ENCODE measurements at places on chromosomes 6 and 20.

DNA sequence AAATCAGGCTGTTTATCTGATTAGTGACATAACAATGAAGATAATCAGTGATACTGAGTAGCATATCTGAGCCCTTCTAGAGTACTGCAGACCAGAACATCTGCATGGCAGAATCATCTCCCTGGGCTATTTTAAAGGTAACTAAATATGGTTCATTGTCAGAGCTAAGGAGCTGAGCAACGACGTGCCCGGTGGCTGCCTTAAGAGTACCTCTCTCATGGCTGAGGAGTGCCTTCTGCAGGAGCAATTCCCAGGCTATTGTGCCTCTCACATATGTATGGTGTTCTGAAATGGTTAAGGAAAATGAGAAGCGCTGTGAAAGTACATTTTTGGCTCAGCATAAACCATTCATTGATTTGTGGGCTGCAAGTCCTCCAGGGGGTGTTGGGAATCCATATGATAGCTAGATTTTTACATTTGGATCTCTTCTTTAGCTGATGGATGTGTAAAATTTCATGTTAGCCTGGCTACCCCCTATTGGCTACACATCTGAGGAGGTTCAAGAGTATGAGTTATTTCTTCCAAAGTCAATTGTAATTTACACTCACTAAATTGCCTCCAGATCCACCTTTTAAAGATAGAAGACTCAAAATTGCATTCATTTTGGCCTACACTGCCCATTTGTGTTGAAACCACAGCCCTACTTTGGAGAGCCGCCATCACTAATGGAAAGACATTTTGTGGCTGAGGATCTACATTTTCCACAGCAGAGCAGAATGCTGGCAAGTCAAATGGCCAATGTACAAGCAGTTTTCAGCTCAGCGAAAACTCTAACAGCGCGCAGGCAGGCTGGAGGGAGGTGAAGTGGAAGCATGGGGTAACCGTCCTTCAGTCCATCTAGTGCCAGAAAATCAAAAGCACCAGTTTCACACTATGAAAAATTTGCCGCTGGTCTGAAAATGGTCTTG, 198.0 kb downstream of the SIM1 start:
- DNase-seq = no peak

DNA sequence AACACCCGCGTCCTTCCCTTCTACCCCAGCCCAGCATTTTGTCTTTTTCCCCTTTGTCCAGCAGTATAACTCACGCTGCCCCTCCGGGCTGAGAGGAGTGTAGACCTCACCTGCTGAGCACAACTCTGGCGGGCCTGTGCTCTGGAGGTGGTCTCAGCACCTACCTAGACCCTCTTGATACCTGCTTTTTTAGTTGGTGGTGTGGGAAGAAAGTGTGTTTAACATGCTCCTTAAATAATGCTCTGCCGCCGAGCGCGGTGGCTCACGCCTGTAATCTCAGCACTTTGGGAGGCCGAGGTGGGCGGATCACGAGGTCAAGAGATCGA, 1.4 kb upstream of the TRIM26 start:
- no peak for DNase-seq

DNA sequence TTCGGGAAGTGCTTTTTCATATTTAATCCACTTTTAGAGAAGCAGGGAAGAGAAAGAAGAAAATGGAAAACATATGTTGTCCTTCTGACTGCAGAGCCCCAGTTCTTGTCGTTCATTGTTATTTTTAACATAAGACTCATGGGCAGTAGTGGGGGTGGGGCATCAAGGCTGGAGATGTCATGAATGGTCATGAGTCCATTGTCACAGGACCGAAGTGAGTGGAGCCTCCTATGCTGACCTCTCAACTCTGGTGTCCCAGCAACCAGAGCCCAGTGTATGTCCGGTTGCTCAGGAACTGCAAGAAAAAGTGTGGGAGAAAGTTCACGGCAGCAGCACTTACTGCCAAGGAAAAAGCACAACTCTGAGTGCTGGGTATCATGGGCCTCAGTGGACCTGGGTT, 108.6 kb downstream of the BANF2 start:
- DNase-seq = no peak

DNA sequence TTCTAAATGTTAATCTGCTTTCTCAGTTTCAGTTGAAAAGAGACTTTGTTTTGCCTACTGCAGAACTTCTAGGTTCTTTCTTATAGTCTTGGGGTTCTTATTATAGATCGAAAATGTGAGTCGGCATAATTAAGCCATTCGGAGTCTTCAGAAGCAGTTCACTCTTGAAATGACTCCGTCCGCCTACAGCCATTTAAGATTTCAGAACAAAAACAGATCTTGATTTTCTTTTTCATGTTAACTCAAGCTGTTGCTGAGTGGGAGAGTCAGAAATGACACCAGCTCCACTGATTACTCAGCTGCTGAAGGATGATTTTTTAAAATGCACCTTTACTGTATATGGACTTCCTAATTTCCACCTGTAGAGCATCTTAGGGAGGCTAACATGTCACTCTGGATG, 15.9 kb downstream of the PRDM1 start:
- no peak for DNase-seq

GRCh38 chr6:4603291-4603690, 172.9 kb upstream of the CDYL start:
- no peak for DNase-seq

DNA sequence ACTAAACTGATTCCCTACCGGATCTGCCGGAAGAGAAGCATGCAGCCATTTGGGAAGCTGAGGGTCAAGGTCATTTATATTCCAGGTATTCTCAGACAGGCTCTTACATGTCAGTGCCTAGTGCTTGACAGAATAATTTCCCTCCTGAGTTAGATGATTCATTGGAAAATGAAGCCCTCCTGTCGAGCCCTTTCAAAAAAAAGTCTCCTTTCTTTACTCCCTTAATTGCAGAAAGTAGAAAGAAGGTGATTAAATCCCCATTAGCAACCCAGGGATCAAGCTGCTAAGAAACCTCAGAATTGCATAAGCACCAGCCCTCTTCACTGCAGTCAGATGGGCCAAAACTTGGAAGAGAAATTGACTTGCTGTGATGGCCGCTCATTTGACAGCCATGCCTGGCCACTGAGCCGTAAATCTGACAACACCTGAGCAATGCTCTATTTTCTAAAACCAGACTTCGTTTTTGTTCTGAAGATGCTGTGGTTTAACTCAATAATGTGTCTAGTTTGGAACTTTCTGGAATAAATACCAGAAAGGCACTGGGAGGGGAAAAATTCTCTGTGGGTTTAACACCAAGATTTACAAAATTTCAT, 61.0 kb upstream of the ARMH2 start:
- no peak for DNase-seq

DNA sequence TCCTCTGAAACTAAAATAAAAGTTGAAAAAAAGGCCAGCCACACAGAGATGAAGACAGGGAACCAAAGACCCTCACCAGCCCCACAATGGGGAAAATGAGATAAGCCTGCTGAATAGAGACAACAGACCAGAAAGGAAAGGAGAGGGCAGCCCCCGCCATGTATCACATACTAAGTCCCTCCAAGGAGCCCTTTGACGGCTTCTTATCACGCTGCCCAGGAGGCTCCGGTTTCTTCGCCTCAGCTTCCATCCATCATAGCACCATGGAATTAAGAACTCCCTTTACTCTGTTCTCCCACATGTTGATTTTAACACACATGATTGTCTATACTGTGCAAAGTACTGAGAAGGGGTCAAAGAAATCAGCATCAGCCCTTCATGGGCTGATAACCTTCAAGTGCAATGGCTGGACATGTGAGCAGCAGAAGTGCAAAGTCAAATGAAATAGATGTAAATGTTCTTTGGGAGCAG, 54.9 kb downstream of the MAP3K5 start:
- DNase-seq = no peak

DNA sequence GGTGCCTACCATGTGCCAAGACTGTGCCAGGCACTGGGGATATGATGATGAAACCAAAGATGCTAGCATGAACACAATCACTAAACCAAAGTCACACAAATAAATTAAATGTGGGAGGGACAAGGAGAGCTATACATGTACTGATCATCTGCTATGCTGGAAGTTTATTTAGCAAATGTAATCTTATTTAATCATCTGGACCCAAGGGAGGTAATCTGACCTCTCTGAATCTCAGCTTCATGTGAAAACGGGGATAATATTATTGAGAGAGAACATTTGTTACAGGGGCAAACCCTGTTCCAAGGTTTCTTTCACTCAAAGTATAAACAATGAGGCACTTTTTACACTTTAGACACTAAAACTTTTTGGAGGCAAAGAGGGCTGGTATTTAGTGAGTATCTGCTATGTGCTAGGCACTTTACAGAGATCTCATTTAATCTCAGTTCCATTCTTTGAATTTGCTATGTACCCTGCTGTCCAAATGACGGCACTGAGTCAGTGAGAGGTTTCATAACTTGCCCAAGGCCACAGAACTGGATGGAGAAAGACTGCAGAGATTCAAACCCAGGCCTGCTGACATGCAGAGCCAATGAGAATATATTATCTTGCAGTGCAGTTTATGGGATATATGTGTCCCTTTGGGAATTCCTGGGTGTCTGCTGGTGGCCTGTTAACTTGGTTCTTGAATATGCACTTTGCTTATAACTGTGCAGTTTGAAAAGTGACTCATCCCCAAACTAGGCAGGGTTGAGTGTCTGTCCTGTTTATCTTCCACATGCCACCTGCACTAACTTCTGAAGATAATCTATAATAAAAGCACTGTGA, 3.3 kb upstream of the ASXL1 start:
- no peak for DNase-seq

DNA sequence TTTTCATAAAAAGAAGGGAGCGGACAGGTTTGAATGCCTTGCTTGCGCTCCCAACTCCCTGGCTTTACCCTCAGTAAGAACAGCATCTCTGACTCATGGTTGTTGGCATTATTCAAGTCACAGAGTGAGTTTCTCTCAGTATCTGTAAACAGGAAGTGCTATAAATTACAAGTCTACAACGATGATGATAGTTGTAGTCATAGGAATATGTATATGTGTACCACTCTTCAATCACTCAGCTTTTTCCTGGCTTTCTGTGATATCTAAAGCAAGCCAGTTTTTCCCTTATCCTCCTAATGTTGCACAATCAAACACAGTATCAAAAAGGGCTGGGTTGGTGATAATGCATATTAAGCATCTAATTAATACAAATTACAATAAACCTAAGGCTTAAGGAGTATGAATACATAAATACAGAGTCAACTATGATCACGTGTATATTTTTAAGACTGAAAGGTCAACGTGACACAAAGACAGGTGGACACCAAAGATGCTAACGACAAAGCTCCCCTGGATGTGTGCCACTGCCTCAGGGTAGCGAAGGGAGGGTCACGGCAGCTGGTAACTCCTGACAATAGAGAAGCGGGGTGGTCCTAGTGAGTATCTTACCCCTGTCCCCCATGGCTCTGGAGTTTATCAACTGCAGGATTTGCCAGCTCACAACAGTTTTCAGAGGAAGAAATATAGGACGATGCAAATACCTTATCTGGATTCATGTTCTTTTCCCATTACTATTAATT, 202.8 kb downstream of the BTBD9 start:
- no peak for DNase-seq

DNA sequence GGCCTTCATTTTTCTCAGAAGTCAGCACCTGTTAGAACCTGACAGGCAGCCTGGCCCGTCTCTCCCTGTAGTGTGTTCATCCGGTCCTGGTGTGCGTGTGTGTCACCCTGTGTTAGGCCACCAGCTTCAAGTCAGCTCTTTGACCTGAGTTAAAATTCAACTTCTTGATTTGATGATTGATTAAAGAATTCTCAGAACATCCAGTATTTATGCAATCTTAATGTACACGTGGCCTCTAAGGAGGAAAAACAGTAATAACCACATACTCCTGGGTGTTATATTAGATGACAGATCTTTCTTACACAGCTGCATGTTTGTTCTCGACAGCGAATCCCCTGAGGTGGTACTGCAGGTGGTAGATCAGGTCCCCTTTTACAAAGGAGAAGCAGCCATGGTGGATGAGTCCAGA, 19.1 kb upstream of the TMEM217 start:
- no peak for DNase-seq

GRCh38 chr6:162957062-162957461, 229.3 kb downstream of the PACRG start:
- DNase-seq = no peak

DNA sequence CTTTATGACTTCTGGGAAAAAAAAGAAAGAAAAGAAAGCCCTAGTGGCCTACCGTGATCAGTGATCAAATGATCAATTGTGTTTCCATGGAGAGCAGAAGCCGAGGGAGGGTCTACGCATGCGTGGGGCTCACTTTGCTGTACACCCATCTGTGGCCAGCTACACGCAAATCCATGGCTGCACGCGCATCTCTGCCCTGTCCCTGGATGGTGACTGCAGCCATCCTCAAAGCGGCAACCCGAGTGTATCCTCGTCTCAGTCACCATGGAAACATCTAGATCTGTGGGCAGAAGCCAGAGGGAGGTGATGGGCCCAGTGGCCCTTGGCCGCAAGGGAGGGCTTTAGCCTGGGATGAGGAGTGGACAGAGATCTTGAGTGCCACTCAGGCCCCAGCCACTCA, 785 bp upstream of the ULBP3 start:
- DNase-seq = no peak

DNA sequence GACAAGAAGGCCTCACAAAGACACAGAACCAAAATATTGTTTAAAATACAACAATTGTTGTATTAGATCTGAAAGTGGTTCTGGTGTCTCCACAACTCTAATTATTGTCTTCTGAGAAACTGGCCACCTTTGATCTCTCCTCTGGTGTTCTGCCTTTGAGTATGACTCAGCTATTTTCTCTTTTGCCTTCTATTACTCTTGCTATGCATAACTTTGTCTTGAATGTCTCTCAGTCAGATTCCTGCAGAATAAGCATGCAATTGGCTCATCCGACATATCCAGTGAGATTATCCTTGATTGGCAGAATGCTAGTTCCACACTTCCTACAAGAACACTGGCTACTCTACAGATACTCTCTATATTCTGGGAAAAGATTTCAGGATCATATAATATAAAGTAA, 14.3 kb upstream of the EPM2A start:
- no peak for DNase-seq

GRCh38 chr6:33952016-33952415, 148.2 kb upstream of the MLN start:
- DNase-seq = no peak

- no peak for DNase-seq
Measured at GRCh38 chr6:7391151-7391550, 1.5 kb downstream of the RIOK1 start.

DNA sequence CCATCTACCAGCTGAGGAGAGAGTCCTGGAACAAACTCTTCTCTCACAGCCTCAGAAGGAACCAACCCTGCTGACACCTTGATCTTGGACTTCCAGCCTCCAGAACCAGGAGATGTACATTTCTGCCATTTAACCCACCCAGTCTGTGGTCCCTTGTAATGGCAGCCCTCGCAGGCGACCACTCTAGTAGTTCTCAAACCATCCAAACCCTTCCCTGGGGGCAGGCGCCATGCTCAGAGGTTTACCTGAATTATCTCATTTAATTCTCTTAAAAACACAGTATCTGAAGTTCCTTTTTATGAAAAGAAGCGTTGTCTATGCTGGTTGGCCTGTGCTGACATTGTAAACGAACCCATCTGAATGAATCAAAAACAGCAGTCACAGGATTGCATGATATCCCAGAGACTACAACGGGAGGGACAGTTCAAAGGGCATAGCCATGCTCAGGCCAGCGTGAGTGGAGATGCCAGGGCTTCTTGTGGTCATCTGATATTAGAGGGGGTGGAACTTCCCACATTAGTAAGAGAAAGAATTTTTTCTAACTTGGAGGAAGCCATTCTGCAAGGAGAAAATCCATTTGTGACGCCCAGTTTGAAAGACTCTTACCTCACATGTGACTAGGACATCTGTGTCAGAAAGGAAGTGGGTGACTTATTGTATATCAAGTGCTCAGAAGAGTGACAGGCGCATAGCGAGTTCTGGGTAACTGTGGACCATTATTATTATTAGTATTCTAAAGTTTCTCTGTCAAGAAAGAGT, 17.2 kb upstream of the TAGAP start:
- DNase-seq = no peak

- DNase-seq = no peak
Measured at GRCh38 chr6:151437401-151437800, 14.5 kb downstream of the RMND1 start.
